ENCODE measurements at places on chromosomes 16 and 17. TPM values are rescaled to one million over a fixed set of nuclear protein-coding genes. Genes with fewer than 3 reads are reported as not detected.

The CA7 gene
- polyA plus RNA-seq: not detected

The GPR142 gene
- 0.93 TPM for polyA plus RNA-seq

The KPNA2 gene
- 32.5 TPM for polyA plus RNA-seq

The DOC2B gene
- 1.1 TPM for polyA plus RNA-seq

The MYO15A gene
- 1.8 TPM for polyA plus RNA-seq

The TNFSF12 gene
- 46.5 TPM for polyA plus RNA-seq

The NR1D1 gene
- polyA plus RNA-seq: 6.4 TPM

The TNP2 gene
- not detected for polyA plus RNA-seq

The FOXL1 gene
- 0.07 TPM for polyA plus RNA-seq

The MRPL10 gene
- 27.2 TPM for polyA plus RNA-seq

The EPX gene
- 0.26 TPM for polyA plus RNA-seq

The KRT12 gene
- not detected for polyA plus RNA-seq

The ZNF821 gene
- polyA plus RNA-seq: 9.6 TPM

The KREMEN2 gene
- 0.41 TPM for polyA plus RNA-seq

The CCL17 gene
- 4.0 TPM for polyA plus RNA-seq

The STH gene
- not detected for polyA plus RNA-seq

The PRR35 gene
- not detected for polyA plus RNA-seq

The KRTAP9-8 gene
- polyA plus RNA-seq: not detected

The CDH8 gene
- under 0.01 TPM for polyA plus RNA-seq

The NOTUM gene
- 0.06 TPM for polyA plus RNA-seq

The PRSS36 gene
- 1.5 TPM for polyA plus RNA-seq

The KRT15 gene
- polyA plus RNA-seq: 0.07 TPM

The GJC1 gene
- polyA plus RNA-seq: 0.86 TPM

The TMC7 gene
- 0.15 TPM for polyA plus RNA-seq

The KRTAP4-5 gene
- not detected for polyA plus RNA-seq

The NAGS gene
- 0.82 TPM for polyA plus RNA-seq

The OR1A1 gene
- not detected for polyA plus RNA-seq

The VMP1 gene
- 65.8 TPM for polyA plus RNA-seq

The CTRL gene
- 4.8 TPM for polyA plus RNA-seq

The CD300A gene
- polyA plus RNA-seq: 93.3 TPM

The PDE6G gene
- 25.8 TPM for polyA plus RNA-seq

The BAIAP3 gene
- polyA plus RNA-seq: 3.0 TPM

The TLCD3B gene
- 0.09 TPM for polyA plus RNA-seq

The CORO1A gene
- polyA plus RNA-seq: 757 TPM
